ENCODE measurements at places on chromosomes 11 and 22.

GRCh38 chr11:46273511-46274205 lies 3.8 kb upstream of the CREB3L1 start:
- no peak for DNase-seq

GRCh38 chr11:963852-964251 lies 38.2 kb downstream of the AP2A2 start:
- no peak for DNase-seq

DNA sequence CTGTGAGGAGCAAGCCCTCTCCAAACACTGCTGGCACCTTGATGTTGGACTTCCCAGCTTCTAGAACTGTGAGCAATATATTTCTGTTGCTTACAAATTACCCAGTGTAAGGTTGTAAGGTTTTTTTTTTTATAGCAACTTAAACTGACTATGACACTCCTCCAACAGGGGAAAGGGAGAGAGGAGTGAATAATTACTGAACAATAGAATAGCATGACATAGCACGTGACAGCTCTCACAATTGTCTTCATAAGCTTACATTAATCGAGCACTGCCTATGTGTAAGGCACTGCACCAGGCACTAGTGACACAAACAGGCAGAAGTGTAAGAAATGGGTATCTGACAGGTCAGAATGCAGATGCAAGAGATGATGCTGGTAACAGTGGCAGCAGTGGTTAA lies 136.9 kb downstream of the FAT3 start:
- DNase-seq: no peak

DNA sequence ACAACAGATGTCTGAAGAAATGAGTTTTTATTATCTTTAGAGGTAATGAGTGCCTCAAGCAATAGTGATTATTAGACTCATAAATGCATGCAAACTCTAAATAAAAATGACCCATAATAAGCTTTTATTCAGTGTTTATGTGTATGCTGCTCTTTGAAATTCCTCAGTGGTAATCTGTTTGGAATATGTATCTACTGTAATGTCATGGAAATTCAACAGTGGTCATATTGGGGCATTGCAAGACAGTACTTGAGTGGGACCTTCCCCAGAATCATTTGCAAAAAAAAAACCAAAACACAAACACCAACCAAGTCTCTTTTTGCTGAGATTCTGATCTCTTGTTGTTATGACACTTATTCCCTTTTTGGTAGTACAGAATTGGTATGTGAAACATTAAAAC lies 35.0 kb downstream of the DNAJC24 start:
- DNase-seq: no peak

DNA sequence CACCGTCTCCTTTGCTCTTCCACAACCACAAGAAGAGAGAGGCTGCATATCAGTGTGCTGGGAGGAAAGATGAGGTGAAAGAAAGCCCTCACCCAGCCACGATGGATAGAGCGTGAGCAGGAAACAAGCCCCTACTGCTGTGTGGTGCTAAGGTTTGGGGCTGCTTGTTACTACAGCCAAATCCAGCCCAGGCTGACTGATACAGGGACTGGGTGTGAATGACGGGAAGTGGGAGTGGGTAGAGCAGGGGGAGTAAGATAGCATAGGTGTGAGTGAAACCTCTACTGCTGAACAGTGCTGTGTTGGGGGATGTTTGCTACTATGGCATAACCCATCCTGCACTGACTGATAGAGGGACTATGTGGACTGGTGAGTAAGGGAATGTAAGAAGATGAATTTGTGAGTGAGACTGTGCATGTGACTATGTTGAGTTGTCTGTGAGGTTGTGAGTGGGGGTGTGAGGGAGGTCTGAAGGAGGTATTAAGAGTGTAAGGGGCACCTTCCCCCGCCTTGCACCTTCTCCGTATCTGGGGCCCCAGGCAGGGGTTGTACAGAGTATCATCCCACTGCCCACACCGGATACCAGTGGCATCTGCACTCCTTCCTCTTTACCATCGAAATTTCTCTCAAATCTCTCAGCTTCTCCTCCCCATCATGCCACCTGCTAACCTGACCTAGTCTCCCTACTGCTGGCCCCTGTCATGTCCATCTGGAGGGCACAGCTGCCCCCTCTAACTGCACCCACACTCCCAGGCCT lies 91.5 kb downstream of the MN1 start:
- DNase-seq: no peak

DNA sequence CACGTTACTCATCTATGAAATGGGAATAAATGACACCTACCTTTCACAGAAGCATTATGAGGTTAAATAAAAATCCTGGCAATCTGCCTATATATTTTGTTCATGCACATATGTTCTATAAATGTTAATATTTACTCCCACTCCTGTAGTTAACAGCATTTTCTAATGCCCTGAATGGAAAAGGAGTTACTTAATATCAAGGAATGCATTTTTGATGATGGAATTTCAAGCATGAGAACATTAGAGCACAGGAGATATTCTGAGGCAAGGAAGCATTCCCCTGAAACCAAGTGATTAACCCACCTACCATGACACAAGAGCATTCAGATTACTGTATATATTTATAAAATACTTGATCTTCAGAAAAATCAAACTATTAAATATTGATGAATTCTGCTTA lies 102.1 kb downstream of the ARHGAP32 start:
- no peak for DNase-seq

GRCh38 chr11:7537265-7537664 lies 23.5 kb downstream of the PPFIBP2 start:
- DNase-seq: no peak

GRCh38 chr11:68127714-68128681 lies 6.8 kb upstream of the CHKA start:
- peak; percentile 32 for DNase-seq

GRCh38 chr11:47997063-47998053 lies 17.0 kb downstream of the PTPRJ start:
- no peak for DNase-seq

GRCh38 chr11:68546555-68546954 lies 86.0 kb downstream of the PPP6R3 start:
- DNase-seq: no peak

- no peak for DNase-seq
These were observed 380.1 kb upstream of the DDI1 start for GRCh38 chr11:103656382-103656781.

DNA sequence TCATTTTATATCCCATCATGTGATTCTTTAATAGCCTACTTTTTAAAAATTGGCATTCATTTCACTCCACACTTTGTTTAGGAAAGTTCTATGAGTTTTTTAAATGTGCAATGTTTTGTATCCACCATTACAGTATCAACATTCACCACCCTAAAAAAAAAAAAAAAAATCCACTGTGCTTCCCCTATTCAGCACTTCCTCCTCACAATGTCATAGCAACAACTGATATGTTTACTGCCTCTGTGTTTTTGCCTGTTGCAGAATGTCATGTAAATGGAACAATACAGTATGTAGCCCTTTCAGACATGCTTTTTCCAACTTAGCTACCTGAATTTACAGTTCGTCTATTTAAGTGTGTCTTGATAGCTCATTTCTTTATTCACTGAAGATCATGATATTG lies 754.2 kb downstream of the FAM181B start:
- no peak for DNase-seq

DNA sequence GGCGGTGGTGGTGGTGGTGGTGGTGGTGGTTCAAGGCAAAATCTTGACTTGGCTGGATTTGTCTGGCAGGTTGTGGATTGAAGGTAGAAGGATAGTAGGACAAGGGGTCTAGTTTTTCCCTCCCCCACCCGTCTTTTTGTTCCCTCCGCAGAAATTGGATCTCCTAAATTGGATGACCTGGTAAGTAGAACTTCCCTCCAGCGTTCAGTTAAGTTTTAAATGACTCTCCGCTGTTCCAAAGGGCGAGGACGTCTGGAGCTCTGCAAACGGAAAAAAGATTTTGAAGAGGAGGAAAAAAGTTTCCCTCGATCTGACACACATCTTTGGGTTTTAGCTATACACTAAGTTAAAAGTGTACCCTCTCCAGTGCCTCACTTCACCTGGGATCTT lies 422 bp upstream of the LGR4 start:
- no peak for DNase-seq

DNA sequence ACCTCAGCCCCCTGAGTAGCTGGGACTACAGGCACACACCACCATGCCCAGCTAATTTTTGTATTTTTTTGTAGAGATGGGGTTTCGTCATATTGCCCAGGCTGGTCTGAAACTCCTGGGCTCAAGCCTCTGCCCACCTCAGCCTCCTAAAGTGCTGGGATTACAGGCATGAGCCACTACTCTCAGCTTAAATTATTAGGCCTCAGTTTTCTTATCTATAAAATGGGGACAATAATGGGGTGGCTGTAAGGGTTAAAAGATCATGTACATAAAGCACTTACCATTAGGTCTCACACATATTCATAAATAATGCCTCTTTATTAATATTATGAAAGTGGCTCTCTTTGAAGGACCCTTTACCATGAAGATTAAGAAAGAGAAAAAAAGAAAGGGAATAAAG lies 31.5 kb upstream of the CKAP5 start:
- no peak for DNase-seq

DNA sequence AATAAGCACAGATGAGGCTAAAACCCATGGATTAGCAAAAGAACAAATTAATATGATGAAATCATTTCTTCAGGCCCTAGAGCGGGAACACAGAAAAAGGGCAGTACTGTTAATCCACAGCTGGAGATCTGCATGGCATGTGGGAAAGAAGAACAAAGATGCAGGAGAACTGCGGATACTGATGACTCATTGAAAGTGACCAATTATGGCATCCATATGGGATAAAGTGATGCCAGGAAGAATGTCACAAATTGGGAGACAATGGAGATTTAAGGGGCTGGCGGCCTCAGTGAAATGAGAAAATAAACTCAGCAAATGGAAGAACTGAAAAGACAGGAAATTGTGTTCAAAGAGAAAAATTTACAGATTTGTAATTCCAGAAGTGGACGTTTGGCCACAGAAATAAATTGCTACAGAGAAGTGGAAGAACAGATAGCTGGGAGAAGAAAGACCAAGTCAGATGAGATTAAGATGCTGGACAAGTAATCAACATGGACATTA lies 39.4 kb downstream of the SIK3 start:
- DNase-seq: no peak

DNA sequence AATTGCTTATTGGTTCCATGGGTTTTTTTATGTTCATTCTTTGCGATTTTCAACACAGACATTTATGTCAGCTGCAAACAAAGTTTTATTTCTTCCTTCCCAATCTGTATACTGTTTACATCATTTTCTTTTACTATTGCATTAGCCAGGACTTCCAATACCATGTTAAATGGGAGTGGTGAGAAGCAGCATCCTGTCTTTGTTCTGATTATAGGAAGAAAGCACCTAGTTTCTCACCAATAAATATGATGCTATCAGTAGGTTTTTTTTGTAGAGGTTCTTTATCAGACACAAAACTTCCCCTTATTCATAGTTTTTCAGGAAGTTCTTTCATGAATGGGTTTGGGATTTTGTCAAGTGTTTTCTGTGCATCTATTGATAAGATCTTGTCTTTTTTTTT lies 28.0 kb upstream of the OR8B8 start:
- DNase-seq: no peak

GRCh38 chr11:134046681-134047449 lies 22.0 kb upstream of the JAM3 start:
- DNase-seq: no peak

GRCh38 chr22:42721045-42721434 lies 370 bp upstream of the A4GALT start:
- DNase-seq: no peak

DNA sequence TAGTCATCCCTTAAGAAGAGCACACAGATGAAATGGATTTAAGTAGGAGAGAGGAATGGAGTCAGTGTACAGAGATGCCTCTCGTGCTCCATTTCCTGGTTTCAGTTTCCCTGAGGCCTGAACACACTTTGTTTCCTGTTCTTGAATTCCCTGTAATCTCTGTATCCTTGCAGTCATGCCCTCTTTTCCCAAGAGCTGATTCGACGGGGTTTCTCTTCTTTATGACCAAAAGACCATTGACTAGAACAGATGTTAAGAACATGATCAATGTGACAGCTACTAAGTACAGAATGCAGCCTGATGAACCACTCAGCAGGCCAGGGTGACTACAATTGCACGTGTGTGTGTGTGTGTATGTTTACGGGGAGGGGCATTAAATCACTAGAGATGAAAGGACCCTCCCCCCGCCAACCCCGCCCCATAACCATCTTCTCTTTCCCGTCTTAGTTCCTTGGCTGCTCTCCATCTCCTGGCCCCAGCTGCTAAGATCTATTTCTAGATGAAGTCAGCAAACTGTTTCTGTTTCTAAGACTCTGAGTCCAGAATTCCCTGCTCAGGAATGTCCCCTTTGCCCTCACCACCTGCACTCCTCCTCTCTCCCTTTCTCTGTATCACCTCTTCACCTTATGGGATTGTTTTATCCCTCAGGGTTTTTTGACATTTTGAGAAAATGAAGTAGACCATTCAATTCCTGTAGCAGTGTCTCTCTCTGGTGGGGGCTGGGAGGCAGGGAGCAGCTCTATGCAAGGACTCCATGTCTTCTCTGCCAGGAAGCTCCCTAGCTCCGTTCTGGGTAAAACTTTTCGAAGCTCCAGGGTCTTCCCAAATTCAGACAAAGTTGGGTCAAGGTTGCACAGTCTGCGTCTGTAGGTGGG lies 26.0 kb downstream of the SLC22A6 start:
- peak; percentile 58 for DNase-seq

- DNase-seq: no peak
These were observed 15.9 kb downstream of the TP53I11 start for GRCh38 chr11:44934735-44935250.

DNA sequence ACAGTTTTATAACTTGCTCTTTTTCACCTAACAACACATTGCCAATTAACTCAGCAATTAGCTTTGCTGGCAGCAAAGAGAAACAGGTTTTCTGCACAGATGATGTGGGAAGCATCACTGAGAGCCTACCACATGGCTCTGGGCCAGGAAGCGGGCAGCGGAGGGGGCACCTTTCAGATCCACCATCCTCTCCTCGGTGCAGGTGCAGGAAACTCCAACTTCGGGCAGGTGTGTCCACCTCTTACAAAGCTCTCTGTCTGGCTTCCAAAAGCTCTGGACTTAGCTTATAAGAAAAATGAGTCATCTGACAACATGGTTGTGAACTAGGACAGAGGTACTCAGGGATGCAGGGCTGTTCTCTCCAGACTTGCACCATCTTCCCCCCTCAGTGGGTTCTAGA lies 77.0 kb downstream of the RPS6KA4 start:
- DNase-seq: no peak

- DNase-seq: no peak
These were observed 40.4 kb downstream of the TNRC6B start for GRCh38 chr22:40218152-40218551.

GRCh38 chr22:45072322-45072903 lies 62.6 kb upstream of the PHF21B start:
- DNase-seq: no peak
